ENCODE measurements at places on chromosomes 3 and 15.

GRCh38 chr3:191962324-191962723 lies 501.4 kb downstream of the PYDC2 start:
- DNase-seq, result no peak

DNA sequence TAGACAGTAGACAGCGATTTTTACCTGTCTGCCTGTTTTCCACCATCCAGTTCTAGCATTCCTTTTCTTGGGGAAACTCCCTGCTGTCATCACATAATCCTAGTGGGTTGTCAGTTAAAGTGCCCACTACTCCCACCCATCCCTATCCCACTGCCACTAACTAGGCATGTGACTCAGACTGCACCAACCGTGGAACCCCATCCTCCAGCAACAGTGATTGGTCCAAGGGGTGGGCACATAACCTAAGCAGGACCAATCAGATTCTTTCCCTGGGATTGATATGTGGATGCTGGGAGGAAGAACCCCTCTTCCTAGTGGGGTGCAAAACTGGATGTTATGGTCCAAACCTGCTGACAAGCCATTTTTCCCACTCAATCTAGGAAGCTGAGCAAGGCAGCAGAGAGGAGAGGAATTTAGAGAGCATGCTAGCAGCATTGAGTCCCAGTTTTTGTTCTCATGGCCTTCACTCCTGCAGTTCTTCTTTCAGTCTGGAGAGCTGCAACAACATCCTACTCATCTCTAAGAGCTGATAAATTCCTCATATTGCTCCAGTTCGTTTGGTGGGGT lies 3.9 kb upstream of the INSYN1 start:
- no peak for DNase-seq

GRCh38 chr15:63551400-63551799 lies 45.8 kb upstream of the FBXL22 start:
- no peak for DNase-seq

DNA sequence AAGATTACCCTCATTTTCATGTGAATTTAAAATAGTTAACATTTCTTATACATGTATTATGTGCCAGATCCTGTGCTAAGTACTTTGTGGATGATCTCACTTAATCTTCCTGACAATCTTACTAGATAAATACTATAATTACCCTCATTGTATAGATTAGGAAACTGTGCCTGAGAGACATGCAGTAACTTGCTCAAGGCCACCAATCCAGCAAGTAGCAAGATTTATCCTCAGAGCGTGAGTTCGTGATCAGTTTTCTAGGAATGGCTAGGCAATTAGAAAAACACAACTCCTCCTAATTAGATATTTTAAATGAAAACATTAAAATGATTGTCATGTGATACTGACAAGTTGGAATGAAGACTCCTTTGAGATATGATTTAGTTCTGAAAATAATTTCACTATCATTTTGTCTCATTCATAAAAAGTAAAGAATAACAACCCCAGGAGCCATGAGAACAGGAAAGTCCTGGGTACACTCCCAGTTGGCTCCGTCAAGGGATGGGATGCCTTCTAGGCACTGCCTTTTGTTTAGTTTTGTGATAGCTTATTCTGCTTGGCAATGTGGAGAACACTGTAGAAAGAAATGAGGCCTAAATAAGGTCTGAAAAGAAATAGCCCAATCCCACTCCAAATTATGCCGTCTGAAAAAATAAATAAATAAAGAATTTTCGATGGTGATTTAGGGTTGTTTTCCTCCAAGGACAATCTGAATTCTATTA lies 61.3 kb downstream of the FBN1 start:
- DNase-seq, result no peak

DNA sequence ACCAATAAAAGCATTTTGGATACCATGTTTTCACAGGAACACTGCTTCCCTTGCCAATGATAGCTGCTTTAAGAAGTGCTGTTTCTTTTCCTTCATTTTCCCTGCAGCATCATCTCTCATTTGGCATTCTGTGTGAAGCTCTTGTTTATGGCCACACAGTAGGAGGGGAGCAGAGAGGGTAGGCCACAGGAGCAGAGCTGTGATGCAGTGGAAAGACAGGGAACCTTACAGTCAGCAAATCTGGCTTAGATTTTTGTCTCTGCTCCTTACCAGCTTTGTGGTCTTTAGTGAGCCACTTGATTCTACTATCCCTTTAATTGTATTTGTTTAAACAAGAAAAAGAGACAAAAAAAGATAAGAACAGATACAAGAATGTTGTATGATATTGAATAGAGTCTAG lies 138.7 kb downstream of the RPL22L1 start:
- no peak for DNase-seq

DNA sequence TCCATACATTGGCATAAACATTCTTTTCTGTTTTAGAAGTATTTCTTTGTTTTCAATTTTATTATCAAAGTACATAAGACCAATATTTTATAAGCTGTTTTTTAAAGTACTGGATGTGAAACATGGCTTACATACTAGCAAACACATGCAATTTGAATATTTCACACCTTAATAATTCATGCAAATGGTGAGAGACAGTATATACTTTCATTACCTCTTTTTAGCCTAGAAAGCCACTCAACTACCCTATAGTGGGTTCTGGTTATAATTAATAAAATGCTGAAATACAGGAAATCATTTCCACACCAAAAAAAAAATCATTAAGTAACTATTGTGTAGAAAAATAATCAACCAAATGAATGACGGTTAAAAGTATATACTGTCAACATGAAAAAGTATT lies 38.5 kb upstream of the MELTF start:
- no peak for DNase-seq

DNA sequence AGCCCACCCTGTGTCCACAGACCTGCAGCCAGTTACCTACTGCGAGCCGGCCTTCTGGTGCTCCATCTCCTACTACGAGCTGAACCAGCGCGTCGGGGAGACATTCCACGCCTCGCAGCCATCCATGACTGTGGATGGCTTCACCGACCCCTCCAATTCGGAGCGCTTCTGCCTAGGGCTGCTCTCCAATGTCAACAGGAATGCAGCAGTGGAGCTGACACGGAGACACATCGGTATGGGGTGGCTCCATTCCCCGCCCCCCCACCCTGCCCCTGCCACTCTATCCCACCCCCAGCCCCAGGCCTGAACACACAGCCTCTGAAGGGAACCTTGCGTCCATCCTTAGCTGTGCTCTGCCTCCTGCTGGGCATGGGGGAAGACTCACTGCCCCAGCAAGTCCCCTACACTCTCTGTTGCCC lies 73.2 kb downstream of the AAGAB start:
- peak; percentile 33 for DNase-seq

GRCh38 chr3:161316006-161316689 lies 55.2 kb downstream of the SPTSSB start:
- DNase-seq, result no peak

DNA sequence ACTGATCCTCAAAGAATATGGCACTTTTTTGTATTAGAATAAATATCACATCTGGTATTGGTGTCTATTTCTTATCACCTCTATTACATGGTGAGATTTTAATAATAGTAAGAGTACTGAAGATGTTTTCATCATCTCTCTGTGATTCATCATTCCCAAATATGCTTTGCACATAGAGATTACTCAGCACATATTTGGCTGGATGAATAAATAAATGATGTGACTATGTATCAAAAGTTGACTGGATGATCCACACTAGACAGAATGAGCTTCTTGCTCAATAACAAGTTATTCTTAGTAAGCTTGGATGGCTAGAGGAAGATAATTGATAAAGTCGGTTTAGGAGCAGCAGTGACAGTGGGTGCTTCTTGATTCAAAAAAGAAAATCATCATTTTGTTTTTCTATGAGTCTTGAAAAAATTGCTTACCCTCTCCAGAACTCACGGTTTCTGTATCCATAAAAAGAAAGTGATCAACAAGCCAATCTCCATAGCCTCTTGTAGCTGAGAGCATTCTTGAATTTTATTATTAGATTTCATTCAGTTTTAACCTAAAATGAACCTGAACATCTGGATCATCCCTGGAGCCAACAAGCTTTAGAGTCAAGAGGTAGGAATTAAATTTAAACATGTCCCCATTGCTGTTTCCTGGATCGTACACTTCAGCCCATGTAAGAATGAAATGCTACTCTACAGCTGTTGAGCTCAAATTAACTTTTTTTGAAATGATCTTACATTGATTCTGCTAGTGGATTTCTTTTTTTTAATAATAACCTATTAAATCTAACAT lies 104.8 kb upstream of the OSTN start:
- DNase-seq, result no peak

DNA sequence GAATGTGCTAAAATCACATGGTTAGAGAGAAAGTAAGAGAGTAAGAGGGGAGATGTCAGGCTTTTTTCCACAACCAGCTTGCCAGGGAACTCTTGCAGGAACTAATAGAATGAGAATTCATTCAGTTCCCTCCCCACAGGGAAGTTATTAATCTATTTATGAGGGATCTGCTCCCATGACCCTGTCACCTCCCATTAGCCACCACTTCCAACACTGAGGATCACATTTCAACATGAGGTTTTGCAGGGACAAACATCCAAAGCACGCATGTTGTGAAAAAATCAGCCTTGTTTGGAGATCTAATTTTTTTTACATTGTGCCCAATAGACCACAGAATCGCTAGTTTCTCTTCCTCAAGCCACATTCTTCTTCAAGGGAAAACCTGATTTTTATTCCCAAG lies 904.0 kb downstream of the TBL1XR1 start:
- no peak for DNase-seq

GRCh38 chr15:69881766-69882165 lies 216.0 kb downstream of the TLE3 start:
- DNase-seq, result no peak

GRCh38 chr3:45748068-45748467 lies 48.3 kb downstream of the SLC6A20 start:
- no peak for DNase-seq

- no peak for DNase-seq
These were observed 86.9 kb upstream of the MEX3B start for GRCh38 chr15:82132742-82133141.

DNA sequence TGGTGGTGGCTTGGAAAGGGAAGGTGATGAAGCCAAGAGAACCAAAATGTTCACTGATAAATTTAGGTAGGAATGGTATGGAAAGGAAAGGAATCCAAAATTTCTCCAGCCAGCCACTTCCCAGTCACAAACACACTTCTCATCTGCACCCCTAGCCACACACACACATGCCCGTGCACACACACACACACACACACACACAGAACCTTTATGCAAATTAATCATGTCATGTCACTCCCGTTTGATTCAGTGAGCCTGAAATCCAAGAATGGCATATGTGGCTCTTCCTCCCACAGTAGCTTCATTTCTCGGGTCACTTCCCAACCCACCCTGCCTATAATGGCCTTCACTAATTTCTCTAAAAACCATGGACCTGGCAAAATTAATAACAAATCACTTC lies 3.1 kb upstream of the HLTF start:
- DNase-seq, result no peak

GRCh38 chr3:65352951-65353350 lies 665.2 kb upstream of the ADAMTS9 start:
- DNase-seq, result no peak

- no peak for DNase-seq
These were observed 134.3 kb upstream of the RARB start for GRCh38 chr3:25293736-25294135.

DNA sequence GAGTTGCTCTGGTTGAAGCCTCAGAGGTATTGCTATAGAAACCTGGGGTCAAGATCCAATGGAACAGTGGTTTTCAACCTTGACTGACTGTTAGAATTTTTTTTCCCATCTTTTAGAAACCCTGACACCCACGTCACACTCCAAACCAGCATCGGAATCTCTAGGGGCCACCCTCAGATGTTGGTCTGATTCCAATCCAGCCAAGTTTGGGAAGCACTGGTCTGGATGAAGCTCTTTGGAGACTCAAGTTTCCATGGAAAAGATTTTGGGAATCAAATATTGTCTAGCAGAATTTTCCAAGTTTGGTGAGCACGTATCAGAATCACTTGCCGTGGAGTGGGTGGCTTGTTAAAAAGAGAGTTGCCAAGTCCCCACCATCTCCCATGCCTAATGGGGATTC lies 103.8 kb downstream of the THSD4 start:
- no peak for DNase-seq

DNA sequence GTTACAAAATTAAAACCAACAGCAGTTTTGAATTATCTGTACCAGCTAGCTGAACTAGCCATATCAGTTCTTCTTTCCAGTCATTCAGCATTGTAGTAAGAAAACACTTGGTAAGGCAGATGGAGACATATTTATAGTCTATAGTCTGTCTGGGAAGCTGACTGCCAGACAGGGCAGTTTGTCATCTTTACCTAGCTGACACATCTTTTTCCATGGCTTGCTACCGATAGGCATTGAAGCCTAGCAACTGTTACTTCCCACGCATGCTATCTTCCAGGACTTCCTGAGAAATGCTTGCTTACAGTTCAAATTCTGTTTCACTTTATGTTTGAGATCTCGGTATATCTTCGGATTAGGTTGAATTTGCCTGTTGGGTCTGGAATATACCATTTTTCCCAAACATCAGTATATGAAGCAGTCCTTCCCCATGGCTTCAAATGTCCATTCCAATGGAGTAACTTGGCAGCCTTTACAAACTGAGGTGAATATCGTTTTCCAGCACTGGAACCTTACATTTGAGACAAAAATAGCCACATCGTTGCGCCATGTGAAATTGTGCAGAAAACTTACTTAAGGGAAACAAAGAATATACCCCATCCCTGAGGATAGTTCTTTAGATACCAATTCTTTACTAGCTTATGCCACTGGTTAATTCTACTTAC lies 8.8 kb downstream of the GNL3 start:
- no peak for DNase-seq

DNA sequence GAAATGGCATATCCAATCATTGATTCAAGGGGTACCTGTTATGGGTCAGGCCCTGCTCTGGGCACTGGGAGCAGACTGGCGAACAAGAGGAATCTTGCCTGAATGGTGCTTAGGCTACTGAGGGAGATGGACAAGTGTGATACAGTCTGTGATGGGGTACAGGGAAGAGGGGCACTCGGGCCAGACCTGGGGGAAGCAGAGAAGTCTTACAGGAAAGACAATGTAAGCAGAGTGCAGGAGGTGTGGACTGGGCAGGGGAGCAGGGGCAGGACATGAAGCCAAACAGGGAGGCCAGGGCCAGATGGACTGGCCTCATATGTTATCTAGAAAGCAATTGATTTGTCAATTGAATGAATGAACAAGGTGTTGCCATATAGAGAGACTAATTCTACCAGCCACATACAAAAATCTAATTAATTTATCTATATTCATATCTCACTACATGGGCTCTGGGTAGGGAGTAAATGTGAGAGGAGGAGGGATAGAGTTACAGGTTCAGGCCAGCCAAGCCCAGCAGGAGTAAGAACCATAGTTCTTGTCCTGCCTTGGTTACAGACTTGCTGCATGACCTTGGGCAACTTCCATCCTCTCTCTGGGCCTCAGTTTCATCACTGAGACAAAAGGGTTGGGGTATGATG lies 3.6 kb upstream of the IGDCC4 start:
- DNase-seq, result no peak

DNA sequence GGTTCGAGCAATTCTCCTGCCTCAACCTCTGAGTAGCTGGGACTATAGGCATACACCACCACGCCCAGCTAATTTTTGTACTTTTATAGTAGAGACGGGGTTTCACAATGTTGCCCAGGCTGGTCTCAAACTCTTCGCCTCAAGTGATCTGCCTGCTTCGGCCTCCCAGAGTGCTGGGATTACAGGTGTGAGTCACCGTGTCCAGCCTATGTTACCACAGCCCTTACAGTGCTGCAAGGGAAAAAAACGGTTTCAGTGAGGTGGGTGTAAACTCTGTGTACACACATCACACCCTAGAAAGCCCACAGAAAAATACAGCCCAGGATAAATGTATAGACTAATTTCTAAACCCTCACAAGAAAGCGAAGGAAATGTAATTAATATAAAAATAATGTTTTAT lies 103.5 kb upstream of the AKAP13 start:
- DNase-seq, result no peak

GRCh38 chr15:56763141-56763895 lies 30.0 kb upstream of the ZNF280D start:
- DNase-seq, result no peak

GRCh38 chr3:71232895-71233294 lies 350.6 kb downstream of the FOXP1 start:
- DNase-seq, result no peak

Measured in CD8-positive, alpha-beta T cell (primary cell).